BE2C (cell line): ENCODE measurements at places on chromosomes 7 and 10.
A peak's percentile ranks its signal among the peaks of the same experiment; 100 is the strongest.

GRCh38 chr7:128775744-128776474 lies at the start of gene OPN1SW:
OPN1SW (minus strand) TSS chr7:128775794; CDS start chr7:128775781, 13 bp downstream.
- no peak for DNase-seq

DNA sequence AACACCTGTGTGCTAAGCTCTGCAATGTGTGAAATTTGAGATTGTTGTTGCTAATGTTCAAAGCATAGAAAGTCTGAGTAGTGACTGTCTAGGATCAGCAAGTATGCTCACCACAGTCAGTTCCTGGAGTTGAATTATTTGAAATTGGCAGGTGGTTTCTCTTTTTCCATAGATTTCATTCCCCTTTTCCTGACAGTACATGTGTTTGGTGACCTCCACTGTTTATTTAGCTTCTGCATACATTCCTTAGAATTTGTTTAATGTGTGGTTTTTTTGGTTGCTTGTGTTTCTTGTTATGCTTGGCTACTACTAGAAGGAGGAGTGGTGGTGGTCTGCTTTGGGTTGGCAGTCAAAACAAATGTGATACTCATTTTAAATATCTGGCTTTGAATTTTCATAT lies 52.3 kb downstream of the FOXP2 start:
- no peak for DNase-seq

DNA sequence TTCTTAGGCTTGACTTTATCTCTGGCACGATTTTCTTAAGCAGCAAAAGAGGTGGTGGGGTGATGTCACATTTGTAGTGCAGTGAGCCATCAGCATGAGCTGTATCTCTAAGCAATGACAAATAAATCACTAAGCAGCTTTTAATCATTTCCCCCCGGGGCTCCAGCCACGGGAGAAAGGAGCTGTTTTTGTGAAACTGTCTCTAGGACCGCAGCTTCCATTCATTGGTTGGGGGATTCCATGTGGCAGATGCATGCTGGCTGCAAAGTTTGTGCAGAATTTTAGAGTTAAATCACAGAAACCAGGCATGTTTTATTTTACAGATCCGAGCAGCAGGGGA lies 464 bp downstream of the KIAA1217 start:
- DNase-seq: no peak

DNA sequence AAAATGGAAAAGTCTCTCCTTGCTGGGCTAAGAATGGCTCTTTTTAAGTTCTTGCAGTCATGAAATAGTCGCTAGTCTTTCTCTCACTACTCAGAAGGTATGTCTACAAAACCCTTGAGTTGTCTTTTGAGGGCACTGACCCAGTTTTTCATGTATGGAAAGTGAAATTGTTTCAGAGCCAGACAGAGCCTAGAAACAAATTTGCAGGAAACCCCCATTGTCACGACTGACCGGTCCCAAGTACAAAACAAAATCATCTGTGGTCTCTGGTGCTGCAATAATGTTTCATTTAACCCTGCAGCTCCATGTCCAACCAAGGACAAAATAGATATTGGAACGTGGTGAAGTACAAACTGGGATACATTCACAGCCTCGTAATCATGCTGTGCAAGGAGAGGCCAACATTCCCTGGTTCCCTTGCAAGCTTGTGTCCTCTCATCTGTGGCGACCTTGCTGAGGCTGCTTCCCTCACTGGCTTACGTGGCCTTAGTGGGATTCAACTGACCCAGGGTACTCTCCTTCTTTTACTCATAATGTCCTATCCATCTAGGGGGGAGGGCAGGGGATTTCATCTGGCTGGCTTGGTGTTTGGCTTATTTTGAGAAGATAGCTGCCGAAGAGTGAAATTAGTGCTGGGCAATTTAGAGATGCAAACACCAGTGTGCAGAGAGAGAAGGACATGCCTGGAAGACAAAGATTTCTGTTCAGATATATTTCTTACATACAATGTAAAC lies 172.5 kb downstream of the IPMK start:
- DNase-seq: no peak

DNA sequence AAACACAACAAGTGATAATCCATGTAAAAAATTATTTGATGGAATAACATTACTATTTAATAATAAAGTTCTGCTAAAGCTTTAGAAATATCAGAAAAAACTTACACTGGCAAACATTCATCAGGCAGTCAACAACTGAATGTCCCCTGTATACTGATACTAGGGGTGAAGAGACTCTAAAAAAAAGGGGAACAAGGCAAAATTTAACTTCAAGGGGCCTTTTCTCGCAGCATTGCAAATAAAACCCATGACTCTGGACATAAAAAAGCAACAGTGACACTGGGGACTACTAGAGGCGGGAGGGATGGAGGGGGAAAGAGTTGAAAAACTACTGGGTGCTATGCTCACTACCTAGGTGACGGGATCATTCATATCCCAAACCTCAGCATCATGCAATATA lies 5.8 kb upstream of the IFRD1 start:
- DNase-seq: no peak

GRCh38 chr7:4450483-4450882 lies 231.6 kb upstream of the FOXK1 start:
- DNase-seq: no peak

GRCh38 chr7:104207348-104207730 lies 474 bp downstream of the ORC5 start:
- no peak for DNase-seq

DNA sequence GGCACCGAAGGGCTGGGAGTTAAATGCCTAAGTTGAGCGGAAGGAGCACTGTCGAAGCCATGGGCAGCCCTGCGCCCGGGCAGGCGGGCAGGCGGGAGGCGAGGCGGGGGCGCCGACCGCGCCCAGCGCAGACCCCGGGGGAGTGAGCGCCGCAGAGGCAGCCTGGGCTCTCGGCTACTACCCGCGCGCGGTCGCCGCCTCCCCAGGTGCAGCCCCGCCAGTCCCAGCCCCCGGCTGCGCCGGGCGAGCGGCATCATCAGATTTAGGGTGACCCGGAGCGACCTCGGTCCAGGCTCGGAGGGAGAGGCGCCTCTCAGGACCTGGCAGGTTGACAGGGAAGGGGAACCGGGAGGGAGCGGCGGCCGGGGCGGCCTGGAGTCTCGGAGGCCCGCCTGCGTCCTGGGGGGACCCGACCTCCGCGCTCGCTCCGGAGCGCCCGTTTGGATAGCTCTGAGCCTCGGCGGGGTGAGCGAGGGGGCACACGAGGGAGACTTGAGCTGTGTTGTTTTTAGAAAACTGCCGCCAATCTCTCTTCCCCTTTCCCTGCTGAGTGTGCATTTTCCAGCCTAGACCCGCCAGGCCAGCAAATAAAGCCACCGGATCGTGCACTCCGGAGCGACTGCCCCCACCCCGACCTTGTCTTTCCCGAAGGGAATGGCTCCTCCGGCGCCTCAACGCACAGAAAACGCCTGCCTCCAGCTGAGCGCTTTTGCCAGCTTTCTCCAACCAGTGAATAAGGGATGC lies 2.3 kb upstream of the NRP1 start:
- peak; percentile 47 for DNase-seq

- no peak for DNase-seq
These were observed 17.6 kb downstream of the ZDHHC6 start for GRCh38 chr10:112429147-112429546.

GRCh38 chr10:110546499-110547110 lies 20.9 kb upstream of the SMC3 start:
- no peak for DNase-seq

- DNase-seq: no peak
These were observed 651 bp upstream of the ARPC1A start for GRCh38 chr7:99325001-99325493.

- DNase-seq: no peak
These were observed 7.5 kb downstream of the MYO1G start for GRCh38 chr7:44971188-44971901.

DNA sequence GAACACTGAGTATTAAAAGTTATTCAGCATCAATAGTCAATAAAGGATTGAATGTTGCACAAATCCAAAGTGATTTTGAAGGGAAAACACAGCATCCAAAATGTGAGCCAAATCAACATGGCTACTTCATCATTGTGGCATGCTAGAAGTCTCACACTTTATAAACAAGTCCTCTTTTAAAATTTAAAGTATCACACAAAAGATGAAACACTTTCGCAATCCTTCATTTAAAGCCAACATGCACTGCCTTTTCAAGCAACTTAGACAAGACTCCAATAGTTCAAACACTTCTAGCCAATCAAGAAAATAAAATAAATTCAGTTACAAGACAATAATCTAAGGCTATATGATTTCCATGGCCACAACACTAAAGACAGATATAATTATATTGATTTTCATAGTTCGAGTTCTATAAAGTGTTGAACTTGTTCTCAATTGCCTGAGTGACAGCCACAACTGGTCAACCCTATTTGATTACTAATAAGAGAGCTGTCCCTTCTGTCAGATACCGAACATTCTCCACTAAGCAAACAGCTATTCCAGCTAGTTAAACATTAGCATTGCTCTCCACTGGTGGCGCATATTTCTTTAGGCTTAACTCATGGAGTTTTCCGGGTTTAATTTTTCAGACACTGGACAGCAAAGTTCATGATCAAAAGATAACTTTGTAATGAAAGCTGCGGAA lies 8.3 kb downstream of the EBF3 start:
- DNase-seq: no peak

DNA sequence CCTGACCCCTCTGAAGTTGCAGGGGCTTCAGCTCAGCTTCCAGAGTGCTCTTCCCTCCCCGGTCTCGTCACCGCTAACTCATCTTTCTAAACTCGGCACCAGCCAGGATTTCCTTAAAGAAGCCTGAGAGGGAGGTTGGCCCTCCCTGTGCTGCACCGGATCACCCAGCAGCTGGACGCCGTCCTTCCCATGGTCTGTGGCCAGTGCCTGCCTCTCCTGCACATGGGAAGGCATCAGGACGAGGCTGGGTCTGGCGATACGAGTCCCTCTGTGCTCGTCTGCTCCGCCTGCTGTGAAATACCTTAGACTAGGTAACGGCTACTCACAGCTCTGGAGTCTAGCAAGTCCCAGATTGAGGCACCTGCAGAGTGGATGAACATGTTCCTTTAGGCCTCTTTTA lies 179.1 kb downstream of the ZMYND11 start:
- DNase-seq: no peak

- no peak for DNase-seq
These were observed 389.6 kb downstream of the REEP3 start for GRCh38 chr10:63910806-63911205.

DNA sequence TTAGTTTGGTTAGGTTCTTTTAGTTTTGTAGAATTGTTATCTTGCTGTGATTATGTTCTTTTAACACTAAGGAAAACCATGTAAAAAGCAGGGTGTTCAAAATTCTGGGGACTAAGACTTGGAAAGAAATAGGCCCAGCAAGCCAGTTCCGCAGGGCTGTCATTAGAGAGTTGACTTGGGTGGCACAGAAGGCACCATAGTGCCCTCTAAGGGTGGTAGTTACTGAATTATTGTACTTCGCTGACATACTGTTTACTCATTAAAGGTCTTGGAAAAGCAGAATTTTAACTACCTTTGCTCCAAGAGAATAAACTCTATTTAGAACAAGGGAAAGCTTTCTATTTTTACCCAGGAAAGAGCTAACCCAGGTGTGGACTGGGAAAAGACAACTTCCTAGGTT lies 86.5 kb downstream of the OTUD1 start:
- no peak for DNase-seq

GRCh38 chr7:107505997-107506673 lies 36.3 kb downstream of the GPR22 start:
- DNase-seq: no peak

GRCh38 chr7:50780436-50780835 lies 2.3 kb downstream of the GRB10 start:
- no peak for DNase-seq

DNA sequence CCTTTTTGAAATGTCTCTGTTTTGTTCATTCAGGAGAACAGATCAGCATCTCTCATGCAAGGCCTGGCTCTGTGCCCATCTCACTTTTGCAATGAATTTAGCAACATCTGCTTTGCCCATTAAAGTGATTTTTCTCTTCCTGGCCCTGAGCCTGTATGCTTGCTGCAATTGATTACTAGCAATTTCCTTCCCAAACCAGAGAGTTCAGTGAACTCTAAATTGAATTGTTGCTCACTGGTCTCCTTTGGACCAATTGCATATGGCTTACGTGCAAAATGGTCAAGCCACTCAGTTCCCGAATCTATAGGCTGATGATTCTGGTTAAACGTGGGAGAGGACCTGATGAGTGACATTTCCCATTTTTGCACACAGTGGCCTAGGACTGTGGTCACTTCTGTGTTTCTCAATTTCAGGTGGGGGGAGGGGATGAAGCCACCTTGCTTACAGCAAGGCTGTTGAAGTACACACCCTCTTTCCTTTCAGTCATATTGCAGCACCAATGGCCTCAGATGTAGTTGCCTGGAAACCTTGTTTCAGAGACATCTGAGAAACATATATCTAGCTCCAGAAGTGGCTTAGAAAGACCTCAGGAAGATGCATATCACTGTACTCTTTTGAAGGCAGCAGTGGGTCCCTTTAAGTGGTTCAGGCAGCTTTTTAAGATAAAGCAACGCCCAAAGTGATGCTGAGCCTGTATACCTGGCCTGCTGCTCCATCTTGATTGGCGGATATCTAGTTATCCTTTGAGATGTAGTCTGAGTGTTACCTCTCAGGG lies 201.4 kb downstream of the PTEN start:
- DNase-seq: peak; percentile 82

- no peak for DNase-seq
These were observed 584.0 kb upstream of the GHITM start for GRCh38 chr10:83555264-83555663.

DNA sequence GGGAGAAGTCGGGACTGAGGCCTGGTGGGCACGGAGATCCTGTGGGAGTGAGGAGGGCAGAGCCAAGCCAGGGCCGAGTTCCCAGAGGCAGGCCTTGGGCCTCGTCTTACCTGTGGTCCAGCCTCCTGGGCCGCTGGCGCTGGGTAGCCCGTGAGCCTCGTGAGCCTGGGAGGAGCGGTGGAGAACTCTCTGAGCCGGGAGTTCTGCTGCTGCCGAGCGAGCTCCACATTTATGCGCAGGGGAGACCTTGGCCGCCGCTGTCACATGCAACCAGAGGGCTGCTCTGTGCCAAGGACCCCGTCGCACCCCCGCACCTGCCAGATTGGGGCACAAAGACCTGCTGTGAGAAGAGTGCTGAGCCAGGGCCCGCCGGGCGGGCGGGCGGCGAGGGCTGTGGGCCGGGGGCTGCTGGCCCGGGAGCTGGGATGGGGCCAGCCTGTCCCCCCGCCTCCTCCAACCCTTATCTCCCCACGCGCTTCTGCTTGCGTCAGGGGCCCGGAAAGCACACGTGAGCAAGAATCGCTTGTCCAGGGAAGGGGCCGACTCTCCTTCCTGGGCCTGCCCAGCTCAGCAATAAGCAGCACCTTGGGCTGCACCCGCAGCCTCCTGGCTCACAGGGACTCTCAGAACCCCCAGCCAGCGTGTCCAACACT lies 10.2 kb downstream of the VENTX start:
- DNase-seq: peak; percentile 6

DNA sequence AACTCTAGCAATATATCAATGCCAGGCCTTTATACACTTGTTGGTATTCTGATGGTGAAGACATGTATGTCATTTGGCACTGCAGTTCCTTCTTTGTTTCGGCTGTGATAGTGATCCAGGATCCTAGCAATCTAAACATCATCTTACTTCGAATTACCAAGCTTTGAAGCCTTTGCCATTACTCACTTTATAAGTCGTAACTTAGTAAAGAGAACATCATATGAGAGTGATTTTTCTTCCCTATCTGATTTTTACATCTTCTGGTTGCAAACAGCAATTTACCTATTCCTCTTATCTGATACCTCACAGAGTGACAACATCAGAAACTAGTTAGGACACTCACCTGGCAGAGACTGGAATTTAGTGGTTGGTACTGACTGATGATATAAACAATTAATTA lies 7.6 kb upstream of the BPGM start:
- DNase-seq: no peak
